Motor neuron (in vitro differentiated cells): ENCODE measurements at places on chromosomes 6 and 20.

DNA sequence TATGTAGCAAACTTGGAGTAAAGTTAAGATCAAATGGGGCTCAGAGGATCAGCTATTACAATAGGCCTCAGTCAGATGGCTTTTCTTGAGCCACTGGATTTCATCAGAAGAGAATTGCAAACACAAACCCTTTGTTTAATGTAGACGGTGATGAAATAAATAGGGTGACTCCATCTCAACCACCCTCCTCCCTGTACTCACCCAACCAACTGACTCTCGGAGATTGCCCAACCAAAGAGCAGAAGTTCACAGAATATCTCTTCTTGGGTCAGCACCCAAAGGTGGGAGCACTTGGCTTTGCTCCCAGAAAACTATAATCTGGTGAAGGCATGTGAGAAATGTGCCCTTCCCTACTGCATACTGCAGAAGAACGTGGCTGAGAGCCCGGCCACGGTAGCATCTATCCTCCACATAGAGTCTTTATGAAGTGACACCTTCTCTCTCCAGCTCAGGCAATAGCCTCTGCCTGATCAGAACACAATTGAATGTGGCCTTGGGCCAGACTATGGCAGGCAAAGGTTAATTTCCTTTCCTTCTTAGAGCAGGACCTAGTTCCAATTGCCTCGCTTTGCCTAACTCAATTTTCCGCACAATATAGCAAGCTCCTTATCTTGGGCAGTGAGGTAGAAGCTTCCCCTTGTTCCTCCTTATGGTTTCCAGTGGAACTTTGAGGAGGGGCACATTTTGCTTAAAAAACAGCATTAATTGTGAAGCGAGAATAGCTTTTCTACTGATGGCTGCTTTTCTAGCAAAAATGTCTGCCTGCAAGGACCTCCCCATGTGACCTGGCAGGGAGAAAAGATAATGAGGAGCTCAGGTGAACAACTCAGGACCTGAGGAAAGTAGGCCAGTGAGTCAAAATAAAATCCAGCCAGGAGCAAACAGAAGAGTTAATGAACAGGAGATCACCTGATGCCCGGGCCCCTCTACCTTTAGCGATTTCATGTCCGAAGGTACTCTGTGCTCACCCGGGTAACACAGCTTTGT, 79.4 kb downstream of the GFOD1 start:
- ATAC-seq: no peak

GRCh38 chr20:50055524-50056083, 57.3 kb downstream of the UBE2V1 start:
- ATAC-seq: peak; percentile 31

DNA sequence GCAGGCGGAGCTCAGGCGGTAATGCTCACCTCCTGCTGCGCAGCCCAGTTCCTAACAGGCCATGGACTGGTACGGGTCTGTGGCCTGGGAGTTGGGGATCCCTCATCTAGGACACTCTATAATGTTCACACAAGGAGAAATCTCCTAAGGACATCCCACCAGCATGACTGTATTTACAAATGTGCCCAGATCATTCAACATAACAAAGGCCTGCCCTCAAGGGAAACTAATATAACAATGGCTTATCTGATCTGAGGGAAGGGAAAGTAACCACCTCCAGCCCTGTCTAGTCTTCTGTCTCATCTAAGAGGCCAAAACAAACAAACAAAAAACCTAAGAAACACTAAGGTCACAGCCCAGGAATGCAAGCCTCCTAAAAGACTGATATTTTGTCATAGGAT, 232.8 kb downstream of the RNGTT start:
- ATAC-seq: no peak

GRCh38 chr6:13273931-13274706, 54.2 kb downstream of the TBC1D7 start:
- ATAC-seq: no peak

DNA sequence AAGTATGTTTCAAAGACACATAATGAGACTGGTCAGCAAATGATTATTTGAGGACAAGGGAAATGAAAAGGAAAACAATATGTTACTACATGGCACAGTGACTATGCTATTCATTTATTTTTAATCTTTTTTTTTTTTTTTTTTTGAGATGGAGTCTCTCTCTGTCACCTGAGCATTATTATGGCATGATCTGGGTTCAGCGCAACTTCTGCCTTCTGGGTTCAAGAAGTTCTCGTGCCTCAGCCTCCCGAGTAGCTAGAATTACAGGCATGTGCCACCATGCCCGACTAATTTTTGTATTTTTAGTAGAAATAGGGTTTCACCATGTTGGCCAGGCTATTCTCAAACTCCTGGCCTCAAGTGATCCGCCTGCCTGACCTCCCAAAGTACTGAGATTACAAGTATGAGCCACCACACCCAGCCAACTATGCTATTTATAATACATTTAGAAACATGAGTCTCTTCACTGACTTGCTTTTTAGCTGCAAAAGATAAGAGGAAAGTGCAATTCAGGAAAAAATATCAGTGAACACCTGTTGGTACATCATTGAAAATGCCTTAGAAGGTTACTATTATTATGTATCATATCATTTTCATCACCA, 3.4 kb downstream of the CALHM4 start:
- ATAC-seq: no peak

- ATAC-seq: no peak
Measured at GRCh38 chr20:23477223-23477622, 13.7 kb upstream of the CST8 start.

DNA sequence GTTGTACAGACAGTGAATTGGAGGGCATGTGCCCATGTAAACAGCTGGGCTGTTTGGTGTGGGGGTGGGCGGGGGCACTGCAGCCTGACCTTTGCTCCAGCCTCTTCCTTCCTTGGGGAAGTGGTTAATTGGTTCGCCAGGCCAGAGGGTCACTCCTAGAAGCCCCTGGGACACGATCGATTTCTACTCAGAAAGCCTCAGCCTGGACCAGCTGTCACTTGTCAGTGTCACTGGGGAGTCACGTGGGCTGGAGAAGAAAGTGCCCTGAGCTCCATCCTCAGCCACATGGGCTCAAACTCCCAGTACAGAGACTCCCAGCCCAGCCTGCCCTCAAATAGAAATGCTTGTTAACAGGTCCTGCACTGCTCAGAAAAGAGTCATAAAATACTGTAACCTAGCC, 423.8 kb upstream of the SULF2 start:
- peak; percentile 91 for ATAC-seq

GRCh38 chr6:107493158-107494057, 3.5 kb downstream of the SOBP start:
- no peak for ATAC-seq

DNA sequence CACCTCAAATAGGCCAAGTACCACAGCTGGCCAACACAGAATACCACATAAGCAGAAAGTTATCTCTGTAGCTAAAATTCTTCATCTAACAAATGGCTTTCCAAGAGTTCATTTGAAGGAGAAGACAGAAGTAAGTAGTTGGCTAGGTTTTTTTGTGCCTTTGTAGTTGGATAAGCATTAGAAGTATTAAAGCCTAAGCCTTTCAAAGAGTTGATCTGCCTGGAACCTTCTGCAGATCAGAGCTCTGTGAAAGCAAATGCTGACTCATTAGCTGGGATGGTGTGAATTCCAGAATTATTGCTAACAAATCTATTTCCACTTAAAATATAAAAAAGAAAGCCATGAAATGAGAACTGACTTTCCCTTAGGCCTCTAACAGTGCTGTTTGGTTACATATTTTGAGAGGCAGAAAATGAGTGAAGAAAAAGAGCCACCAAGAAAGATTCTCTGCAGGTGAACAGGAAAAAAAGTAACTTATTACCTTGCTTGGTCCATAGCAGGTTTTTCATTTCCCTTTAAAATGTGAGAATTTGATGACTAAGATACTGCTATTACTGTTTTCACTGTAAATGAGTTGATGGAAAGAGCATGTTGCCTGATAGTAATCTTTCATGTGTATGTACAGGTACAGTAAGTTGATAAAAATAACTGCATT, 763.2 kb upstream of the FLRT3 start:
- ATAC-seq: no peak

DNA sequence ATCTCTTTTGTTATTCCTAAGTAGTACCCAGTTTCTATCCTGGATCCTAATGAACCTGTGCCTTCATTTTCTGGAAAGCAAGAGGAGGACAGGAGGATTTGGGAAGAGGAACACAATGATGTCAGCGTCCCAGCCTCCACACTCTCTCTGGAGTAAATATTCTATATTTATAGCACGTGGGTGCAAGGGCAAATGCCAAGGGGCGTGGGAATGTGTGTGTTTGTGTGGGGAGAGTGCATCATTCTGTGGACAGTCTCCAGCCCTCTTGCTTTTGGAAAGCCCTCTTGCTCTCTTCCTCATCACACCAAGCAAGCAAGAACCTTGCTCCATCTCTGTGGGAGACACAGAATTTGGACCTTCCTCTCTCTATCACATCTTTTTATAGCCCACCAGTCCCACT, 103.2 kb upstream of the EMILIN3 start:
- no peak for ATAC-seq

- ATAC-seq: no peak
Measured at GRCh38 chr6:167450626-167451025, 125.7 kb downstream of the TTLL2 start.

DNA sequence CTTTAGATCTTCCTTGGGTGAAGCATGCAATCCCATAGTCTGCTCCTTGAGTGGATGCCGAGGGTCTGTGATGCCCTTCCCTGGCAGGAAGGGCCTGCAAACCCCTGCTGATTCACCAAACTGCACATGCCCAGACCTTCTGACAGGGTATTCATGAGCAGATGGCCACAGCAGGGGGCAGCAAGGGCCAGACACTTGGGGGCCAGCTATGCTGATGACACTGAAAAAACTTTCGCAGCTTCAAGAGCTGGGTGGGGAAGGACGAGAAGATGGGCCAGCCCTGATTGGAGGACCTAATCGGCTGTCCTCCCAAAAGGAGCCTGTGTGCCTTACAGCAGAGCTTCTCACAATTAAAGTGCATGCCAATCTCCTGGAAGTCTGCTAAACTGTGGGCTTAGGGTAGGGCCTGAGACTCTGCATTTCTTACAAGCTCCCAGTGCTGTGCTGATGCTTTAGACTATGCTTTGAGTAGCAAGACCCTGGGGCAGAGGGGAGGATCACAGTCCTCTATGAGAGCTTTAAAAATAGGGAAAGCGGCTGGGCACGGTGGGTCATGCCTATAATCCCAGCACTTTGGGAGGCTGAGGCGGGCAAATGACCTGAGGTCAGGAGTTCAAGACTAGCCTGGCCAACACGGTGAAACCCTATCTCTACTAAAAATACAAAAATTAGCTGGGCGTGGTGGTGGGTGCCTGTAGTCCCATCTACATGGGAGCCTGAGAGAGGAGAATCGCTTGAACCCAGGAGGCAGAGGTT, 15.2 kb upstream of the GDAP1L1 start:
- peak; percentile 48 for ATAC-seq

GRCh38 chr6:107612762-107613415, 123.0 kb downstream of the SOBP start:
- ATAC-seq: no peak

DNA sequence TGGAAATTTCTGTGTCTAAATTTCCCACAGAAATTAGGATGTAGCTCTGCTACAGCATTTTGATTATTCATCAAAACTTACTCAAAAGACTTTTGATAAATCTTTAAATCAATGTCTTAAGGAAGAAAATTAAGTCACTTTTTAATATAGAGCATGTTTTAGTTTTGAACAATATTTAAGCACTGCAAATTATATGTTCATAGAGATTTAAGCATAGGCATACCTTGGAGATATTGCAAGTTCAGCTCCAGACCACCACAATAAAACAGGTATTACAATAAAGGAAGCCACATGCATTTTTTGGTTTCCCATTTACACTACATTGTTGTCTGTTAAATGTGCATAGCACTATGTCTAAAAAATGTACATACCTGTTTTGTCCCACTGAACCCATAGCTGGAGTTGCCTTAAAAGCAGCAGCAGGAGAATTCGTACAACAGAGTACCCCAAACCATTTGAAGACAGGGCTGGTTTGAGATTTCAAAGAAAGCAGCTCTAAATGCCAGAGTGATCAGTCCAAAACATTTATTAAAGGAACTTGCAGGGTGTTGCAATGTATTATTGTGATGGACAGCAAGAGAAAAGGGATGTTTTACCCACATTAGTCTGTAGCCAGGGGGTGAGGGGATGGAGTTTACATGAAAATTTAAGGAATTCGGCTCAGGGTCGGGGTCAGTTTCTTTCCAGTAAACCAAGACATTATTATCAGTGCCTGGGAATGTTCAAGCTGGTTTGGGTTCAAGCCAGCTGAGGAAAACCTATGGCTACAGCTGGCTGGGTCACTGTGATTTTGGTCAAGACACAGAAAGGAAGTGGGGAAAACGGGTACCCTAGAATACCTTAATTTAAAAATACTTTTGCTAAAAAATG, 6.3 kb upstream of the LOC128125822 start:
- no peak for ATAC-seq

DNA sequence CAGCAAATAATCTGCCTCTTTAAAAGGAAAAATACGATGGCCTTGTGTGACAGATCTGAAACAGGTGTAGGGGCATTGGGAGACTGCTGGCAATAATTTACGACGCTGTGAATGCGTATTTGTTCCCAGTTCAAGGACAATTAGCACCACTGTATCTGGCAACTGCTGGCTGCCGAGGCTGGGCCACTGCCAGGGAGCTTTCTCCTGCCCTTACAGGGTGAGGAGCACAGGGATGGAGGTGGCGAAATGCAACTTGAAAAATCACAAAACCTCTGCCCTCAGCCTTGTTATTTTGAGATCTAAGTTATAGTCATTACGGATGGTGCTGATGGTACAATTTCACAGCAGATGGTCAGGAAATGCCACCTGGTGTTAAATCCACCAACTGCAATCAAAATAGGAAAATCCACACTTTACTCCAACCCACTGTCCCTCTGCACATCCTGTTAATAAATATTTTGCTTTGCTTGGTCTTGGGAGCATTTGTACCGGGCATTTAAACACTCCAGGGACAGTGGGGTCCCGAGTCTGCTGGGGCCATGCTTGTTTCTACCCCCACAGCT, 6.4 kb downstream of the MYLK4 start:
- ATAC-seq: peak; percentile 21

DNA sequence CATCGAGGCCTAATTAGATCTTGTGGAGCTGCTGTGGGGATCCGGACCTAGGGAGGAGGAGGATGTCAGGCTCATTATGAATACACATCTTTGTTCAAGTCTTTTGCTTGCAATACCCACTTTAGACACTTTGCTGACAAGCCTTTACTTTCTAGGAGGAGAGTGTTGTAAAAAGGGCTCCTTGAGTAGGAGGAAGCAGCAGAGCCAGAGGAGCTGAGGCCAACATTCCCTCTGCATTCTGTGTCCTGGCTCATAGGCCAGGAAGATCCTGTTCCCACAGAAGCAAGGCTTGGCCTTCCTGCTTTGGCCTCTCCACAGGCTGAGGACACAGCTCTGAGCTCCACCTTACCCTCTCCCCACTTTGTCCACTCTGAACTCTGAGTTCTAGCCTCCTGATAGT, 67.1 kb downstream of the TPD52L1 start:
- peak; percentile 21 for ATAC-seq
